ENCODE measurements at places on chromosomes 3 and 15.

DNA sequence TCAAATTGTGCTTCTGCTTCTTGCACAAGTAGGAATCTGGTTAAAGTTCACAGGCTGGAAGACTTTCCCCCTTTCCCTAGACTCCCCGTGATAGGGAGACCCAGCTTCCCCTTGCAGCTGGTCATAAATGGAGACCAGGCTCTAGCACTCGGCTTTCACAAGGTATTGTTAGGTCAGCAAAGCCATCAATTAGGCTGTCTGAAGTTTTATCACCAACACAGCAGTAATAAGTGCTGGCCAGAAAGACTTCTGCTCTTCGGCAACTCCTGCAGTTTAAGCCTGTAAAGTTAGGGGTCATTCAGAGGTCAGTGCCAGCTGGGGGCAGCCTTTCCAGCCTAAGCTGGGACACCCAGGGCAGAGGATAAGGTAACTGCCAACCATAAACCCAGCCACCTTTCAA lies 203.4 kb downstream of the MEIS2 start:
- DNase-seq, result peak; percentile 82

- no peak for DNase-seq
These were observed 2.6 kb downstream of the SPTBN5 start for GRCh38 chr15:41891226-41891625.

- no peak for DNase-seq
These were observed 8.6 kb downstream of the SLC12A6 start for GRCh38 chr15:34329006-34329405.

- no peak for DNase-seq
These were observed 474.4 kb upstream of the AGTR1 start for GRCh38 chr3:148223266-148223665.

GRCh38 chr15:48370460-48370859 lies 39.2 kb downstream of the DUT start:
- DNase-seq, result no peak

DNA sequence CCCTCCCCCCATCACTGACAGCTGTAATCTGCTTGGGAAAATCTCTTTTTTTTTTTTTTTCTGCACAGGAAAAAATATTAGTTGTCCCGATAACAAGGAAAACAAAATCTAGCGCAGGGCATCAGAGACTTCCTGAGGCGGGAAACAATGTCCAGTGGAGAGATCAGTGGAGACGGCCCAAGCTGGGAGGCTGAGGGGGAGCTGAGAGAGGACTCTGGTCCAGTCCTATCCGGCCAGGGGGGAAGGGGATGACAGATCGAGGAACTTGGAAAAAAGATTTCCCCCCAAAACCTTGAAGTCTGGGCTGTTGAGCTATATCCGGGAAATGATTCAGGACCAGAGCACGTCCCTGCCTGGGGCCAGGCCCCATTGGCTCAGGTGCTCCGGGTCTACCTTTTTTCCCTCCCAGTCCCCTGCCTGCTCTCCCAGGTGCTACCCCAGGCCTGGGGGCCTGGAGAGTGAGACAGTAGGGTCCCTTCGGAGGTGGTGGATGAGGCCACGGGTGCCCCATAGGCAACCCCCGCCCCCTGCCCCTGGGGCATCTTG lies 14.0 kb upstream of the DLL4 start:
- peak; percentile 42 for DNase-seq

GRCh38 chr3:100726706-100727105 lies 17.4 kb downstream of the TFG start:
- DNase-seq, result no peak

- peak; percentile 53 for DNase-seq
These were observed 60.7 kb downstream of the RPL22L1 start for GRCh38 chr3:170809007-170809974.

GRCh38 chr15:22936577-22937472 lies 43.3 kb downstream of the CYFIP1 start:
- no peak for DNase-seq

GRCh38 chr3:37491343-37491742 lies 317.0 kb upstream of the LRRFIP2 start:
- DNase-seq, result no peak

DNA sequence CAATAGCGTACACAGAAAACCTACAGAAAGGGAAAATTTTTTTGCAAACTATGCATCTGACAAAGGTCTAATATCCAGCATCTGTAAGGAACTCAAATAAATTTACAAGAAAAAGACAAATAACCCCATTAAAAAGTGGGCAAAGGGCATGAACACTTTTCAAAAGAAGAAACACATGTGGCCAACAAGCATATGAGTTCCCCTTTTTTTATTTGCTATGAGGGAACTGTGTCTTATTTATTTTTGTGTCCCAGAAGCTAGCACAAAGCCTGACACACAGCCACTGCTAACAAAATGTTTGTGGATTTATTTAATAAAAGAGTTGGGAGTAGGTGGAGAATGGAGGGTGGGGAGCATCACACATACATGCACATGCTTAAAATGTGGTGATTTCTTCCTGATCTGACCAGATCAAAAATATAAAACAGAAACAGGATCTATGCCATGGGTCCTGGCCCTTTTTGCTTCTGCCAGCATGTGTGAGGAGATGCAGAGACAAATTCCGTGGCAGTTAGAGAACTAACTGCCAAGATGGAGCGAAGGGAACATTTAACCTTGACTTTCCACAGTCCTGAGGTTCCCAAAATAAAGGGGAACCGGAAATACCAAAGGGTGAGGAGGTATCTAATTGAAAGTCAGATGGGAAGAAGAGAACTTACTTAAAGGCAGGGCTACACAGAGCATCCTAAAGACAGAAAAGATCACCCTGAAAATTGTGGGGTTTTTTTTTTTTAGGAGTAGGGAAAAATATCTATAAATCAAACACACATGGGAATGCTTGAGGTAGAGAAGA lies at the start of gene TMEM202:
TMEM202 (plus strand) TSS at position 510 of the 793 bp plus-strand sequence; CDS start at position 532, 22 bp downstream.
- no peak for DNase-seq

- no peak for DNase-seq
These were observed 478.5 kb upstream of the PROK2 start for GRCh38 chr3:72263223-72263990.

DNA sequence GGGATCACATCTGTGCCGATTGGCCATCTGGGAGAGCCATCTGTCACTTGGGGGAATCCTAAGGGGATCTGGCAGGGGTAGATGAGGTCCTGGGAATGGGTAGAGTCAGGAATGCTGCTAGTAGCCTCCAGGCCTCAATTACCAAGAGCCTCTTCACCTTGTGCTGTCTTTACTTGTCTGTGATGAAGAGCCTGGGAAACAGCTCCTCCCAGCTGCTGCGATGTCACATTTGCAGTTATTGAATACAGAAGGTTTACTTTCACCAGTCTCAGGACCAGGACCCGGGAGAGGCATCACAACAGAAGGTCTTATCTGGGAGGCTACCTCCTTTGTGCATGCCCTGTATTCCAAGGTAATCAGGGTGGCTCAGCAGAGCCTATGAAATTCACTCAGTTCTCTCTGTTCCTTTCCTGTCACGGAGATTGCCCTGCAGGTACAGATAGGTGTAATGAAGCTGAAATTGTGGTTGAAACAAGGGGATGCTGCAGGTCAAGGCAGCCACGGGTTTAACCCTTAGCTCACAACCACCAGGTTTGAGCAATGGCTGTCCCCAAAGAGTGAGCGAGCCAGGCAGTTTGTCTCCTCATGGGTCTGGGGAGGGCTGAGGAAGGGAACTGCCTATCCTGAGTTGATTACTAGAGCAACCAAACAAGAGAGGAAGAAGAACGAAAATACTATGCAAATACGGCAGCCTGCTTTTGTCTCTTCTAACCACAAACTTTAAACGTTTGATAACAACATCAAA lies 298.9 kb upstream of the RORA start:
- DNase-seq, result no peak

GRCh38 chr3:114804099-114804498 lies 343.0 kb downstream of the ZBTB20 start:
- no peak for DNase-seq

GRCh38 chr3:128490915-128491690 lies 1.9 kb downstream of the GATA2 start:
- no peak for DNase-seq

- no peak for DNase-seq
These were observed 66.4 kb downstream of the CNOT10 start for GRCh38 chr3:32751377-32751776.

- no peak for DNase-seq
These were observed 15.7 kb downstream of the KCNAB1 start for GRCh38 chr3:156135921-156136638.

DNA sequence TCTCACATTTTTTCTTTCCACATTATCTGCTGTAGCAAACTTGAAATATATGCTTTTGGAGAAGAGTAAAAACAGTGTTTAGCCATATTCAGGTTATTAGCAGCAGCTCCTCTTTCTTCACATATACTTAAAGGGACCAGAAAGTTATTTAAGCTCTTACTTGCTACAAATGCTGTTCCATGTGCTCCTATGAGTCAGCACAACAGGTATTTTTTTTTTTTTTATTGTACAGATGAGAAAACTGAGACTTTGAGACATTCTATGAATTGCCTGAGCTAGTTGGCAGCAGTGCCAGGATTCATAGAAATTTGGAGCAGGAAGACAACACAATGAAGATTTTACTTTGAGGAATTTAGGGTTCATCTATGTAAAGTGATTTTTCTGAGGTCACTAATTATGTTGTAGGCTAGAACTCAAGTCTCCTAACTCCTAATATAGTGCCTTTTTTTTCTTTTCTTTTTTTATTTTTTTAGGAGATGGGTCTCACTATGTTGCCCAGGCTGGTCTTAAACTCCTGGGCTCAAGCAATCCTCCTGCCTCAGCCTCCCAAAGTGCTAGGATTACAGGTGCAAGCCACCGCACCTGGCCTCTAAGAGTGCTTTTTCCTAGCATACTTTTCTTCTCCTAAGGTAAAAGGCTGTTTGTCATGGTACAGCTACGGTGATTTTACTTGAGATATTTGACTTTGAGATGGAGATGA lies 23.6 kb downstream of the SETD5 start:
- DNase-seq, result no peak

DNA sequence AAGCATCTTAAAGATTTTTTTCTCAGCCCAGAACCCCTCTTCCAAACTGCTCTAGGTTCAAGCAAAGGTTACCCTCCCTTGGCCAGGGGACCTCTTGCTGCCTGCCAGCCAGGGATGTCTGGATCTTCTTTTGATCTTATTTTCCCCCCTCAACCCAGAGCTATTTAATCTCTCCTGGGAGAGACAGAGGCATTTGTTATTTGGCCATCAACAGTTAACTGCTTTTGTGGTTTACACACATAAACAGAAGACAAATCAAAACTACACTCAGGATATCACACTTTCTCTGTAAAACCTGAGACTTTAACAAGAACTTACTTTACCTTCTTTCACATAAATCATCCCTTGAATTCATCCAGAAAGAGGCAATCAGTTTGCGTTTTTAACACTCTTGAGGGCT lies 272.5 kb downstream of the THSD4 start:
- no peak for DNase-seq

DNA sequence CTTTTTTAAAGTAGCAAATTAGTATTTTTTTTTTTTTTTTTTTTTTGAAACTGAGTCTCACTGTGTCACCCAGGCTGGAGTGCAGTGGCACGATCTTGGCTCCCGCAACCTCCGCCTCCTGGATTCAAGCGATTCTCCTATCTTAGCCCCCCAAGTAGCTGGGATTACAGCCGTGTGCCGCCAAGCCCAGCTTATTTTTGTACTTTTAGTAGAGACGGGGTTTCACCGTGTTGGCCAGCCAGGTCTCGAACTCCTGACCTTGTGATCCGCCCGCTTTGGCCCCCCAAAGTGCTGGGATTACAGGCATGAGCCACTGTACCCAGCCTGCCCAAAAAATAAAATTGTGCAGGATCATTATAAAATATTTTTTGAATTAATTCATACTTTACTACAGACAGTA lies 272.2 kb upstream of the UBE2E1 start:
- DNase-seq, result no peak

GRCh38 chr3:107916171-107916570 lies 174.7 kb downstream of the CD47 start:
- no peak for DNase-seq

DNA sequence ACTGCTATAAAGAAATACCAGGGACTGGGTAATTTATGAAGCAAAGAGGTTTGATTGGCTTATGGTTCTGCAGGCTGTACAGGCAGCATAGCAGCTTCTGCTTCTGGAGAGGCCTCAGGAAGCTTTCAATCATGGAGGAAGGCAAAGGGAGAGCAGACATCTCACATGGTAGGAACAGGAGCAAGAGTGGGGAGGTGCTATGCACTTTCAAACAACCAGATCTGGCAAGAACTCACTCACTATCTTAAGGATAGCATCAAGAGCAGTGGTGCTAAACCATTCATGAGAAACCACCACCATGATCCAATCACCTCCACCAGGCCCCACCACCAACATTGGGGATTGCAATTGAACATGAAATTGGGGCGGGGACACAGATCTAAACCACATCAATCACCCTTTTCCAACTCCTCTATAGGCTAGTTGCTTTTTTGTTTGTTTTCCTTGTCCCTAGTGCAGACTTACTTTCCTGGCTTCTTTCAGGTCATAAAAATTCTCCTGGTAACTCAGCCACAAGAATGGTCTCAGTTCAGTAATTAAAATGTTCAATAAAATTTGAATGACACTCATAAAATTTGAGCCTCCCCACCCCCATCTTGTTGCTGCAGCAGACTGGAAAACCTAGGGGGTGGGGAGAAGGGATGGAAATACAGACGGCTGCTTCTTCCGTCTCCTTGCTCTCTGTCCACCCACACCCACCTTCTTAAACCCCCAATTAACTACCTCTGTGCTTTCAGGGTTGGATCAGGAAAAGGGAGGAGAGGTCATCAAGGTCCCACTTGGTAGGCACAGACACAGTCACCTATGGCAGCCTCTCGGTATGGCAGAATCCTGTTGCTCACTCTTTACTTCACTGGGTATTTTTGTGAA lies 16.3 kb upstream of the TIPARP start:
- no peak for DNase-seq

DNA sequence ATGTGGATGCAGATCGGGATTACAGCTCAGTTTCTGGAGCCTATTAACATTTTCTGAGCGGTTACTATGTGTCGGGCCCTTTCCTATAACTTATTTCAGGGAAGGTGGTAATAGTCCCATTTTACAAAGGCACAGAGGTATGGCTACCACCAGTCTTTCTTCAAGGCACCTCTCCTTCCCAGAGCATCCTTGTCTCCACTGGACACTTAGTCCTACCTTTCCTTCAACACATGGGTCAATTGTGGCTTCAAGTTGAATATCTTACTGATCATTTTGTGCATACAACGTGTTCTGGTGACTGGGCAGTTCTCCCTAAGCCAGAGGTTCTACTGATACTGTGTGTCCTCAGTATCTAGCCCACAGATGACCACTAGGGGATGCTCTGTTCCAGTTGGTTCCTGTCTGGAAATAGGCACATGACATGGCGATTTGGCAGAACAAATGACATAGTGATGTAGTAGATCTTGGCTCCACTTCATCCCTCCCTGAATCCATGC lies 60.7 kb upstream of the CMTM8 start:
- peak; percentile 86 for DNase-seq

- DNase-seq, result no peak
These were observed 220.3 kb upstream of the TPM1 start for GRCh38 chr15:62822228-62822627.

DNA sequence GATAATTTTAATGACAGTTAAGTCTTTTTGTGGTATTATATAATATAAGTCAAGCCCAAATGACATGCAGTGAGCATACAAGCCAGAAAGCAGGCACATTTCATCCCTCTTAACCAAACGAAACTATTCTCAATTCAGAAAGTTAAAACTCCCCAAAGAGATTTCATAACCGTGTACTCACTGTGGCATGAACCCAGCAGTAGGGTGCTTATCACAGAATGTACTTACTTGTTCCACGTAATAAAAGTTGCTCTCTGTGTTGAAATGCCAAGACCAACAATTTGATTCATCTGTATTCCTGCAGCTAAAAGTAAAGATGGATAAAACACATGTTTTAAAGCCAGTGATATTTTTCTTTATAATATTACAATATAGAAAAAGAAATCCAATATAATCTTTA lies 12.1 kb downstream of the GK5 start:
- DNase-seq, result no peak
